ENCODE measurements at places on chromosomes 7 and 10.

- DNase-seq, result peak; percentile 1
These were observed 96.6 kb upstream of the NPTX2 start for GRCh38 chr7:98520356-98520951.

- no peak for DNase-seq
These were observed 100.5 kb downstream of the CXCL12 start for GRCh38 chr10:44284198-44285084.

GRCh38 chr10:43913676-43914235, 265.1 kb upstream of the ZNF32 start:
- DNase-seq, result no peak

- DNase-seq, result no peak
These were observed 10.0 kb downstream of the LOXL4 start for GRCh38 chr10:98257961-98258360.

DNA sequence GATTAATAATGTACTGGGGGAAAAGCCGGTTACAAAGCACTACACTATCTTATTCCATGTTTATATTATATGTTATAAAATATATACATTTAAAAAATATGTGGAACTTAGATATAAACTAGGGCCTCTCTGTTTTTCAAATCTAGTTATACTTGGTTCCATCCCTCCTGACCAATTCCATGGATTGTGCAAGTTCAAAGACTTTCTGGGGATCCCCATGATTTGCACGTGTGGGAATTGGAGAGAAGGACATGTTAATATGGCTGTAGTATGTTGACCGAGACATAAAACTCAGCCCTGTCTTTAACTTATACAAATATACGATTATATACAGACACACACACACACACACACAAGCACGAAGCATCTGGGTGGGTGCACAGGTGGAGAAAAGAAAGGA, 18.8 kb upstream of the ECHDC3 start:
- DNase-seq, result no peak
